B cell (primary cell): ENCODE measurements at places on chromosomes 12 and 14.

GRCh38 chr12:69875416-69875935, 50.4 kb downstream of the MYRFL start:
- DNase-seq = no peak

GRCh38 chr14:35988972-35989690, 163.0 kb downstream of the BRMS1L start:
- no peak for DNase-seq

DNA sequence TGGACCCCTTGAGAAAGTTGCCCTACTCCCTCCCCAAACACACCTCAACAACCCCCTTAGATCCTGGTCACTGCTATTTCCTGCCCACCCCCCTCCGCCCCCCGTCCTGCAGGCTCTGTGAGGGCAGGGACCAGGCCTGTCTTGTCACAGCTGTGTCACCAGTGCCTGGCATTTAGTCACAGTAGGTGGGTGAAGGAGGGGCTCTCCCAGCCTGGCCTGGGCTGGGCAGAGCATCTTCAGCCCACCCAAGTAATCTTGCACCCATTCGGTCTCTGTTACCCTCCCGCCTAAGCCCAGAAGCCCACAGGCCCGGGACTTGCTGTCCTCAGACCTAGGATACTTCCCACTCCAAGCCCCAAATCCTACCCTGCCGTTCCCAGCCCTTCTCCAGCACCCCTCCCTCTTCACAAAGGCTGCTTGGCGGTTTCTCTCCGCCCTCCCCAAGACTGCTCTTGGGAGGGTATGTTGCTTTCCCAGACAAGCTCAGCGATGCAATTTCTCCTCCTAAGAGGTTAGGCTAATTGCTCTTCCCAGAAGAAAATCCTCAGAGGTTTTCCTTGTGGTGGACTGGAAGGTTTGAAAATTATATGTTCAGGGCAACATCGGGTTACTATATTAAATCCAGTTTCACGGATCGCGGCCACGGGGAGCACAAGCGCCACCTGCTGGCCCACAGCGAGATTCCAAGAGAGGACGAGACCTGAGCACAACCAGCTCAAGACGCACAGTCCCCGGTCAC, 50.8 kb upstream of the ZFP36L1 start:
- DNase-seq = peak; percentile 80

- no peak for DNase-seq
Measured at GRCh38 chr12:104488374-104488773, 31.6 kb downstream of the CHST11 start.

DNA sequence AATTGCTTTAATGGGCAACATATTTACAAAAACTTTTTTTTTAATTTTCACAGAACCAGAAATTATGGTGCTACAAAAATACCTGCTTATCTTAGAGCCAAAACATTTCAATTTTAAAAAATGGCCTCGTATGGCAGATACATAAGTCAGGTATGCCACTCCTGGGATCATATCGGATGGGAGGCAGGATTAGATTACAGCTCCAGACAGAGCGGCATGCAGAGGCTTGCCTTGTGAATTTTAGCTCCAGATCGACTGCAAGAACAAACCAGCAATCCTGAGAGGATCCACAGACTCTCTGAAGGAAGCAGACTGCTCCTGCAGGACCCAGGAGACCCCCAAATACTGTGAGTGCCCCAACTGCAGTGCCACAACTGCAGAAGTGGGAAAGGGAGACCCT, 169.3 kb upstream of the AMIGO2 start:
- DNase-seq = no peak

DNA sequence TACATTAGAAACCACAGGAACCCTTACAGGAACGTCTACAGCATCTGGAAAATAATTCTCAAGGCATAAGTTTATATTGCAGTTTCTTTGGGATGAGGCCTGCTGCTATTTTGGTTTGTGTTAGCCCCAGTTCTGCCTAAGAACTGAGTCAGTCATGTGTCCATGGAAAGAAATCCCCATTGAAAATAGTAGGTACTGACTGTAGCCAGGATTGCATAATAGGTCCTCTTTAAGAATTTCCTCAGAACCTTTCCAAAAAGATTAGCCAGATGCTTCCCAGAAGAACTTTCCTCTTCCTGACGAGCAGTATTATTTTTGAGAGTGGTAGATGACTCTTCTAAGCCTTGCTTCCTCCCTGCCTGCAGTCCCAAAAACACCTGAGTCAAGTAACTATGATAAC, 52.6 kb downstream of the RASSF8 start:
- no peak for DNase-seq

GRCh38 chr14:61761557-61761956, 663 bp upstream of the SNAPC1 start:
- no peak for DNase-seq

- DNase-seq = no peak
Measured at GRCh38 chr14:59510001-59510400, 25.7 kb downstream of the JKAMP start.

- peak; percentile 14 for DNase-seq
Measured at GRCh38 chr14:80956922-80957321, 1.5 kb downstream of the TSHR start.

GRCh38 chr14:85873006-85873405, 343.1 kb downstream of the FLRT2 start:
- DNase-seq = no peak

DNA sequence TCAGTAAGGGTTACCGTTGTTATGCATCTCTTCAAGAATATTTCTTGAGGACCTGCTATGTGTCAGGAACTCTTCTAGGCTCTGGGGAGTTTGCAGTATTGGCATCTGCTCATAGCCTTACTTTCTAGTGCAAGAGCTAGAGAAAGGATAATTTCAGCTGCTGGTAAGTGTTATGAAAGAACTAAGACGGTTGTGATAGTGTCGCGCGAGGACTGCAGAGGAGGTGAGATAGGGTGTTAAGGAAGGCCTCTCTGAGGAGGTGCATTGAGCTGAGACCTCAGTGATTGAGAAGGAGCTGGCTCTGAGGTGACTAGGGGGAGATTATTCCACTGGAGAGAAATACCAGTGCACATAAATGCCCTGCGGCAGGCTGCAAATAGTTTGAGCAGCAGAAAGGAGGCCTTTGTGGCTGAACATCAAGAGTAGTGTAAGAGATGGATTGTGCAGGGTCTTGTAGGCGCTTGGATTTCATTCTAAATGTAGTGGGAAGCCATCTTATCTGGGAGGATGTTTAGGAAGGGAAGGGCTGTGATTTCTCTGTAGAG, 824 bp downstream of the DDX55 start:
- DNase-seq = peak; percentile 11

GRCh38 chr12:11578461-11578993, 70.9 kb upstream of the ETV6 start:
- peak; percentile 18 for DNase-seq

- DNase-seq = no peak
Measured at GRCh38 chr12:60176891-60177290, 581.1 kb downstream of the SLC16A7 start.

- no peak for DNase-seq
Measured at GRCh38 chr12:22050078-22050477, 4.1 kb downstream of the CMAS start.

DNA sequence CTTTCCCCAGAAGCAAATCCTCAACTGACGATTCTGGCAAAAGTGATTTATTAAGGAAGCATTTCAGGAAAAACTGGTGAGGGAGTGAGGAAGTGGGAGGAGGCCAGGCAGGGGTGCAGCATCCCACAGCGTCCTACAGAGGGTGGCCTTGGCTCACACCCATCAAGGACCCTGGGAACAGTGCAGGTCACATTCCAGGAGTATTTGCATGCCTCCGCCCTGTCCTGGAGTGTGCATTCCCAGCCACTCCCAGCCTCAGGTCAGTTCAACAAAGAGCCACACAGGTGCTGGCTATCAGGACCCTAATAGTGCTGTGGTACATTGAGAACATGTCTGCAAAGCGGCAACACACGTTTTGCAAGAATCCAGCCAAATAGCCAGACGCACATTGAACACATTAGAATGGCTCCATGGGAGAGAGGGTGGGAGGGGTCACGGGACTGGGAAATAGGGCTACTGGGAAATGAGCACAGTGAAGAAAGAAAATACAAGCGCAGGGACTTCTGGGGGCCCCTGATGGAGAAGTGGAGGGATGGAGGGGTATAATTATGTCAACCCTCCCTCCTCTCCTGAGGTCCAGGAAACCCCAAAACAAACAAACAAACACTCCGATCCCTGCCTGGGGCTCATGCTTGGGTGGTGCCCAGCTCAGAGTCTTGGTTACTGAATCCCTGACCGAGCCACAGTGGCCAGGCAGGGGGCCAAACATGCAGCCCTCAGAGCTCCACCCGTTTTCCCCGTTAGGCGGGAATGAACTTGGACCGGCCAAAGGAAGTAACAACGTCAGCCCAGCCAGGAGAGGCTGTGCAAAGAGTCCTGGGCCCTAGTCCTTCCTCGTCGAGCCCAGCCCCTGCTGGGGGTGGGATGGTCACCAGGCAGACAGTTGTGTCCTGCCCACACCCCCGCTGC, 36.5 kb downstream of the CMKLR1 start:
- DNase-seq = no peak

DNA sequence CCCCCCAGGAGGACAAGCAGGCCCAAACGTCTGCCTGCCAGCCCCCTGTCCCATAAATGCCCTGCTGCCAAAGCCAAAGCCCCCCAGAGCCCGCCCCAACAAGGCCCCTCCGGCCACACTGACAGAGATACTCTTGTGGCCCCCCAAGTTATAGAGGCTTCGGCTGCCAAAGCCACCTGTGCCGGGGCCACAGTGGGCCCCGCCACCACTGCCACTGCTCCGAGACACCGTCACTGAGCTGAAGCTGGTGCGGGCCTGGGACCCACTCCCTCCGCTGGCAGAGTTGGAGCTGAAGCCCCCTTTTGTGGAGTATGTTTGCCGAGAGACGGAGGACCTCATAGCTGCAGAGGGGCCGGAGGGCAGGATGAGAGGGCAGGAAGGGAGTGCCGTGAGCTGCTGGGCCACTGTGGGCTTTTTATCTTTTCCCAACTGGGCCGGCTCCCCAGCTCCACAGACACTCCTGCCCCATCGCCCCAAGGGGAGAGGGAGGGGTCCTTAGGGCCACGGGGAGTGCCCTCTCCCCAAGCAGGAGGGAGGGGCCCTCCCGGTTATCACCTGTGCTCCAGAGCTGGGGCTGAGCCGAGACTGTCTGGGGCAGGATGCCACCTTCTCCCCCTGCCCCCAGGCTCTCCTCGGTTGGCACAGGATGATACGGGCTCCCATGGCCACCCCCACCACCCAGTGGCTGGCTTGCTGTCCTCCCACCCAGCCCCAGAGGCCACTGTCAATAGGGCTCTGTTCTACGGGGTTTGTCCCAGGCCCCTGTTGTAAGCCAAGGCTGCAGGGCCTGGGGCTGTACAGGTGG, at the start of gene KRT79:
TSS of gene KRT79 (minus strand) at position 390 of the 805 bp plus-strand sequence. CDS start at position 339, 51 bp downstream.
- DNase-seq = no peak

DNA sequence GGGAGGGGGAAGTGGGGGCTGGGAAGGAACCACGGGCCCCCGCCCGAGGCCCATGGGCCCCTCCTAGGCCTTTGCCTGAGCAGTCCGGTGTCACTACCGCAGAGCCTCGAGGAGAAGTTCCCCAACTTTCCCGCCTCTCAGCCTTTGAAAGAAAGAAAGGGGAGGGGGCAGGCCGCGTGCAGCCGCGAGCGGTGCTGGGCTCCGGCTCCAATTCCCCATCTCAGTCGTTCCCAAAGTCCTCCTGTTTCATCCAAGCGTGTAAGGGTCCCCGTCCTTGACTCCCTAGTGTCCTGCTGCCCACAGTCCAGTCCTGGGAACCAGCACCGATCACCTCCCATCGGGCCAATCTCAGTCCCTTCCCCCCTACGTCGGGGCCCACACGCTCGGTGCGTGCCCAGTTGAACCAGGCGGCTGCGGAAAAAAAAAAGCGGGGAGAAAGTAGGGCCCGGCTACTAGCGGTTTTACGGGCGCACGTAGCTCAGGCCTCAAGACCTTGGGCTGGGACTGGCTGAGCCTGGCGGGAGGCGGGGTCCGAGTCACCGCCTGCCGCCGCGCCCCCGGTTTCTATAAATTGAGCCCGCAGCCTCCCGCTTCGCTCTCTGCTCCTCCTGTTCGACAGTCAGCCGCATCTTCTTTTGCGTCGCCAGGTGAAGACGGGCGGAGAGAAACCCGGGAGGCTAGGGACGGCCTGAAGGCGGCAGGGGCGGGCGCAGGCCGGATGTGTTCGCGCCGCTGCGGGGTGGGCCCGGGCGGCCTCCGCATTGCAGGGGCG, at the start of gene GAPDH:
TSS of gene GAPDH (plus strand) at position 595 of the 772 bp plus-strand sequence. CDS start 316 bp downstream, outside the sequence.
- DNase-seq = peak; percentile 91

DNA sequence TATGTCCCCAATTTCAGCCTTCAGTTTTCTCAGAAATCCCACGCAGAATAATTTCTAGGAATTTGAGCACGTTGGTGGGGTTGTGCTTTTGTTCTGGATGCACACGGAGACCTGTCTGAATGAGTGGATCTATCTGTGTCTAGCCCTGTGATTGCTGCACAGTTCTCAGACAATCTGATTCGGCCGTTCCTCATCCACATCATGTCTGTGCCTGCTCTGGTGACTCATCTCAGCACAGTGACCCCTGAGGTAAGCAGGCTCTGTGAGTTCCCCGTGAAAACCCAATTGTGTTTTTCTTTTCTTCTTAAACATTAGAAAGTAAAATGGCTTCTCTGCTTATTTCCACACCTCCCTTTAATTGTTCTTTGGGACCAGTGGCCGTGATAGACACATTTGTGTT, 20.2 kb downstream of the UBE3B start:
- no peak for DNase-seq

DNA sequence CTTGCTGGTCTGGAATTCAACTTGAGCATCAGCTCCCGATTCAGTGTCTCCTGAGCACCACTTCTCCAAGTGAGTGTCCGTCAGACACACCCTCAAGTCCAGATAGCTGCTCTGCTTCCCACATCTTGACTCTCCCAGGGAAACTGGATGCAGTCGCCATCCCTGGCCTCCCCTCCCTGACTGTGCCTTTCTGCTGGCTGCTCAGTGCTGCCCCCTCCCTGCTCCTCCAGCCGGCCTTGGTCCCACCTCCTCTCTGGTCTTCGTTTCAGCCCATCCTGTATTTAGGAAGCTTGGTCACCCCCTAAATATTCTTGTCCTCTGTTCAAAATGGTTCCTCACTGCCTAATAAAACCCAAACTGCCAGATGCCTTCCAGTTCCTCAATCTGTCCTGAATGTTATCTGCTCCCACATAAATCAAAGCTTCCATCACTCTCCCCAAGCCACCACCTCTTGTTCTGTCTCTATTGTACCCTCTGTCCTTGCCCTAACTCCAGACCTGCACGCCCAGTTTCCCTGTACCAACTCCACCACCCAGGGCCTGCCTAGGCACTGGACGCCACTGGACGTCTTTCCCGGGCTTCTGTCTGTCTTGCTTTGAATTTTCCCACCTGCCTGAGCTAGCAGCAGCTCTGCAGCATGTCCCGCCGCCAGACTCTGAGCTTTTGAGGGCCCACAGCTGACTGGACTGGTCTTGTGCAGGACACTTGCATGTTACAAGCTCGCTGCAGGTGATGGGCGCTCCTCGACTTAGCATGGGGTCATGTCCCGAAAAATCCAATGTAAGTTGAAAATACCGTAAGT, 33.8 kb downstream of the CCDC92 start:
- no peak for DNase-seq

DNA sequence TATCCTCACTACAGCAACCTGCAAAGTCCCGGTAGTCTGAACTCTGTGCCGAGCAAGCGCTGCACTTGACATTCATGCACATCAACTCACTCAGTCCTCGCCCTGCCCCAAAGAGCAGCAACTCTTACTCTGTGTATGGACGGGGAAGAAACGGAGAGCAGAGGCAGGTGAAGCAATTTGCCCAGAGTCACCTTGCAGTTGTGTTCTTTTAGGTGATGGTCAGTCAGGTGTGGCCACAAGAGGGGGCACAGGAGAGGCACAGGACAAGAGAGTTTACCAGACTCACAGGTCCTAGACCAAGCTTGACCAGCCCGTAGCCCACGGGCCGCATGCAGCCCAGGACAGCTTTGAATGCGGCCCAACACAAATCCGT, 39.1 kb downstream of the TSPAN11 start:
- DNase-seq = no peak
